Endothelial cell of umbilical vein (primary cell): ENCODE measurements at places on chromosomes 6 and 20. TPM values are rescaled to one million over a fixed set of nuclear protein-coding genes. Genes with fewer than 3 reads are reported as not detected.

DNA sequence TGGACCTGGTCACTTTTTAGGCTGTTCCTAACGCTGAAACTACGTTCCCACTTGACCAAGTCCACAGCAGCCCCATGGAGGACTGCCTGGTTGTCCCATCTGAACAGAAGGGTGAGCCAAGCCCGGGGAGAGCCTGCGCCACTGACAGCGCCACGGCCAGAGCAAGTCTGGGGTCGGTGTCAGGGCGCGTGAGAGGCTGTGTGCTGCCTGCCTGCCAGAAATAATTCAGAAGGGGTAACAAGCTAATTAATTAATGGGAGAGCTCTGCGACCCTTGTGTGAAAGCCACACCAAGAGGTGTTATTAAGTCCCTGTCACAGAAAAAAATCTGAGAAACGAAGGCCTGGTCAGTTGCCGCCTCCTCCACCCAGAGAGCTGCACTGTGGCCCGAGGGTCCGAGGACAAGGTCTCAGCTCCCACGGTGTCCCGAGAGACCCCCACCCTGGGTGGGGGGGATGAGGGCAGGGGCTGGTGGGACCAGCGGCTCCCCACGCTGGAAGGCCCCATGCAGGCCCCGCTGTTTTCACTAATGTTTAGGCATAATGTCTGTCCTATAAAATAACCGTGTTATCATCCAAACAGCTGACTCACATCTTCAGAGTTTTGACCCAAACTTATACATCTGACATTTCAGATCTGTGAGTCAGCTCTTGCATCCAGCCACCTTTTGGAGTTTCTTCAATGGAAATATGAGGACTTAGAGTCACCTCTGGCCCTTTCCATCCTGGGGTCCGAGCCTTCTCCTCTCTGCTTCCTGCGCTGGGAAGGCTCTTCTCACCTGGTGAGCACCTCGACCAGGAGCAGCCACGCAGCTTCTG, 58.5 kb downstream of the DLL1 start:
- no peak for DNase-seq

Gene ANKRD66
- not detected in 2 replicates for total RNA-seq

- DNase-seq = no peak
These were observed 23.0 kb downstream of the TFB1M start for GRCh38 chr6:155291291-155291690.

DNA sequence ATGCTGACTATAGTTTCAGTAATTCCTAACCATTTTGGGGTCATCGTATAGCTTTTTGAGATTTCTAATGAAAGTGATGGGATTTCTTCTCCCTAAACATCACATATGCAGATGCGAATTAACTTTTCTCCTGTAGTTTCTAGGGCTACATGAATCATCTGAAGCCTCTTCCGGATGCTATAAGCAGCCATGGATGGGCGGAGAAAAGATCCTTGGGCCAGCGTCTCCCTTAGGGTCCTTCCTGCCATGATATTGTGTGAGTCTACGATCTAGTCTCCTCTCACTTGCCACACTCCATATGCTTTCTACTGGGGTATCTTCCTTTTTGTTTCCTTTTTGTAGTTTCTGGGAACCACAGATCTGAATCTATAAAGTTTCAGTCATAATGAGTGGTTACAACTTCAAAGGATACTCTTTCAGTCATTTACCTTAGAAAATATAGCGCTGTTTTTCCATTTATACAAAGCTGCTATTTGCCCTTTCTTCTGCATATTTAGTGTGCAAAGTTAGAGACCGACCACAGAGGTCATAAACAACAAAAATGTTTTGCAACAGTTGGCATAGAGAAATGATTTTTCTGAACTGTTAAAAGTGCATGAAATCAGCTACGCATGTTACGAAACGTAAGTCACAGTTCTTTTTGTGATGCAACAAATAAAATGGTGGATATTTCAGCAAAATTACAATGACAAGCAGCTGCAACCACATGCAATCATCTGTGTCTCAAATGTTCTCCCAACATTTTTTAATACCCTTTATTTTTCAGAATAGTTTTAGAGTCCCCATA, 396.2 kb upstream of the SLC35B3 start:
- no peak for DNase-seq

- no peak for DNase-seq
These were observed 11.5 kb downstream of the DLGAP4 start for GRCh38 chr20:36317675-36318074.

- no peak for DNase-seq
These were observed at the start of gene TNXB for GRCh38 chr6:32109114-32109764. TNXB (minus strand) TSS chr6:32109338; CDS start chr6:32098198, 11,140 bp downstream.

Gene NOX3
- not detected in 2 replicates for total RNA-seq

Gene SLC22A2
- not detected in 2 replicates for total RNA-seq

DNA sequence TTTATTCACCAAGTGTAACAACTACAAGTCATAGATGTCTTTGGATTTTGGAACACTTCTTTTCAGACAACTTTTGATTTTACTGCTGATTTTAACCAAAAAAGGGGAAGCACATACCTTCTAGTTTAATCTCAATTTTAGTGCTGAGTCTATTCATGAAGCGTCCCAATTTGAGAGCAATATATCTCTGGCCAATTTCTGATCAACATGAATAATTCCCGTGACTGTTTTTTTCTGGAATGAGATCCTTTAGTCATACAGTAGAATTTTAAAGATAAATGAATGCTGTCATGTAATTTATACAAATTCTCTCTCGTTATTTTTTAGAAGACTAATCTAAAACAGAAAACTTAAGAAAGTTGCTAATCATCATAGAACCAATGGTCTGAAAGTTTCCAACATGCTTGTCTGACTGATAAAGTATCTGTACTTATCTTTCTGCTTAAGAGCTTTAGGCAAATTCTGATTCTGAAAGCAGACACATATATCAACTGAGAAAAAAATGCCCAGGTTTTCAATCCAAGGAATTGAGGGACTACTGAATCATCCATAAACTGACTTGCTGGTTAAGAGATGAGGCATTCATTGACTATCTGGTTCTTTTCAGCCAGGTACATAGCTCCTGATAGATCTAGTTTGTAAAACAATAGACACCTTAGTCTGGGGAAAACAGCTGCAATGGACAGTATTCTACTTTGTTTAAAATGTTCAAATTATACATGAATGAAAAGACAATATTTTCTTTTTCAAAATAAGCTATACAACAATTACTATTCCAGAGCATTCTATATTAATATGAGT, 657.5 kb downstream of the RFPL4B start:
- no peak for DNase-seq

GRCh38 chr20:4811661-4812181, 90.0 kb downstream of the PRND start:
- DNase-seq = no peak

DNA sequence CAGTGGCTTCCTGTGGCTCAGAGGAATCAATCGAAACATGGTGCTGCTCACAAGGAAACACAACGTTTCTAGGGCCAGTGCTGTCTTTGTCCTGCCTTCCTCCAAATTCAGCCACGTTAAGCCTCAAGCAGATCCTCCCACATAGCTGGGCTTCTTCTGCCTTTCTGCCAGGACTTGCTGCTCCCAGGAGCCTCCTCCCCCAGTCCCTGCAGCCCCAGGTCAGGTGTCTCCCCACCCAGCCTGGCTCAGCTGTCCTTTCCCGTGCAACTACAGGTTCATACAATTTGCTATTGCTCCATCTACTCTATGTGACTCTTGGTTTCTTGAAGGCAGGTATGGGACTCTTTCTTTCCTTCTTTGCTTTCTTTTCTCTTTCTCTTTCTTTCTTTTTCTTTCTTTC, 215.3 kb upstream of the RNF24 start:
- no peak for DNase-seq

Gene PRSS16
- total RNA-seq = not detected in 2 replicates

Gene FNDC11
- 0.51 and 0.71 TPM in 2 replicates for total RNA-seq

GRCh38 chr20:17710379-17711266, 10.9 kb downstream of the BANF2 start:
- DNase-seq = no peak

- no peak for DNase-seq
These were observed 203.8 kb downstream of the TMEM242 start for GRCh38 chr6:157119502-157120027.

GRCh38 chr6:134115715-134116074, 63.3 kb upstream of the SLC2A12 start:
- DNase-seq = no peak

DNA sequence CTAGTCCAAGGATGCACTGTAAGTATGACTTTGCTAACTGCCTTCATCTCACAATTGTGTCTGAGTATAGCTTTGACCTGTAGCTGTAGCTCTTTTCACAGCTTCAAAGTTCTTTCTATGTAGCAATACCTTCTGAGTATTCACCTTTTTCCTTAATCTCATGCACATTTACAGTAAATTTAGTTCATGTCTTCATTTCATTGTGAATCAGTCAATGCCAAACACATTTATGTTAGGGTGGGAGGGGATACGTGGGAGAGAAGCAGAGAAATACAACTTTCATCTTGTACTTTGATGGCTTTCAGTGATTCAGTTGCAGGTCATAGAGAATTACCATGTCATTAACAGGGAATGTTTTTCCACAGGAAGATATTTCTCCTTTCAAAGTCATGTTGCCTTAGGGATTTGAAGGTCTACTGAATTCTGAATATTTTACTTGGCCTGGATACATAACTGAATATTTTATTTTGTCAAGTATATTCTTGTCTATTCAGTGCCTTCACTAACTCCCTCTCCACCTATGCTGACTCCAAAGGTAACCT, 119.2 kb downstream of the TINAG start:
- DNase-seq = no peak

Gene MYLK2
- total RNA-seq = 2.7 and 3.2 TPM in 2 replicates

- no peak for DNase-seq
These were observed 8.0 kb downstream of the DNPH1 start for GRCh38 chr6:43221046-43221972.

DNA sequence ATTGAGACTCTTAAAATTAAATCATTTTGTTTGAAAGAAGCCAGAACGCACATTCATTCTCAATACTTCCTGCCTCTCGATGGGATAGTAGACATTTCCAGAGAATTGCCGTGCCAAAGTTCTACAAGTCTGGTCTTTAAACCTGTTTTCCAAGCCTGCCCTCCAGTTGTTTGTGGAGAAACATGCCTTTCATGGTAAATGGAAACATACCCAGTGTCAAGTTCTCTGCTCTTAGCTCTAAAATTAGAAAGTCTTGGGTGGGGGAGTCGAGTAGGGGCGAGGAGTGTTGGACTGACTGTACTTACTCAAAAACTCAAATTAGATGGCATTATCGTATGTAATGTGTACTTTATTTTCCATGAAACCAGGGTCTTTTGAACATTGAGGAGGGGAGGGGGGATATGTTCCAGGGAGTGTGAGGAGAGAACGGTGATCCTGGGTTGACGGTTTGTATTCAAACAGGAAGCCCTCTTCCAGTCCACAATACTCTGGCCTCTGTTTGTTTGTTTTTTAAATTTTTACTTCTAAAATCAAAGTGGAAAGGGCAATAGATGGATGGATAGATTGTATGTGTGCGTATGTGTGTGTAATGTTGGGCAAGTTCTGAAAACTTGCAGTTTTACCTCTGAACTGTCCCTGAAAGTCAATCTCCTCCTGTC, 106.8 kb upstream of the ARMC2 start:
- DNase-seq = no peak

Gene PDYN
- not detected in 2 replicates for total RNA-seq

GRCh38 chr6:129239825-129240491, 357.0 kb downstream of the LAMA2 start:
- DNase-seq = no peak

GRCh38 chr6:44667668-44668390, 280.3 kb downstream of the CDC5L start:
- DNase-seq = no peak

Gene CRISP3
- not detected in 2 replicates for total RNA-seq

Gene CD24
- 1.2 and 2.5 TPM in 2 replicates for total RNA-seq

DNA sequence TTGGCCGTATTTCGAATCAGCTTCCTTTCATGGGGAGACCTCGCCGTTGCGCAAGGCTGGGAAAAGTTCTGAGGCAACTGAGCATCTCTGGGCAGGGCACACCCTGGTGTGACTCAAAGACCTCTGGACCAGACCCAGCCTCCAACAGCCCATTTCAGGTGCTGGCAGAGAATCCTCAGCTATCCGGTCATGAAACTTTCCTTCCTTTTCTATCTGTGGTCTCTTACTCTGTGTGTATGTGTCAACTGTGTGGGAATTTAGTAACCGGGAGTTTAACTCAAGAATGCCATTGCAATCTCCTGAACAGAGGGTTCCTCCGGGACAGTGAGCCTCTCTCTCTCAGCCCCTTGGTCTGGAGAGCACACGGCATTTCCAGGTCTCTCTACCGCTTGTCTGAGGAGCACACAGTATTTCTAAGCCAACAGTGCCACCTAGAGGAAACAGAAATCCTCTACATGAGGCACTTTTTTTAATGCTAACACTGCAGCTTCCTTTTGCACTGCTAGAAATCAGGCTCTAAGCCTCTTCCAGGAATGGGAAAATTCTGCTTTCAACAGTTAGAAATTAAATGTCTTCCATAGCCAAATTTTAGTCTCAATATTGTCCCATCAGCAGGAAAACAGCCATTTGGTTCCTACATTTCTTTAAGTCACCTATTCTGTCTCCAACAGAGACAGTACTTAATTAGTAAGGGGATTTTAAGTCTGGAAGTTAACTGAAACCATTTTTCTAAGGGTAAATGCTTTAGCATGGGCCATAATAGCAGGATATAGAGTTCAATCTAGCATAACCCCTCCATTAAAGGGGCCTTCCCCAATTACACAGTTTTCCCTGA, 32.7 kb downstream of the PLN start:
- peak; percentile 68 for DNase-seq

DNA sequence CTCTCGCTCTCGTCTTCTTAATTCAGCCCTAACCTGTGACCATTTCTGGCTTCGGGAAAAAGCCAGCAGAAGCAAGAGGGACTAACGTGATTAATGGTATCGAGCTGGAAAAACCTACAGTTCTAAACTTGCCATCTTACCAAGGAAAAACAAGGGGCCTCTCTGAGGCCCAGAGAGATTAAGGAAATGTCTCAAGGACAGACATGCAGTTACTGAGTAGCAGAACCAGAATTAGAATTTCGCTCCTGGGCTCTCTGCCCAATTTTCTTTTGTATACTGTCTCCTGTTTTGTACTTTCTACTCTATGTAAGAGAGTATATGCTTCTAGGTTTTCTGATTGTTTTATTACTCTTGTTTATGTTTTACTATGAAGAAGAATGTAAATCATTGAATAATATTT, 67.8 kb upstream of the LTV1 start:
- no peak for DNase-seq

- peak; percentile 20 for DNase-seq
These were observed 79.7 kb downstream of the SMLR1 start for GRCh38 chr6:130906736-130907381.
